ENCODE measurements at places on chromosomes 3 and 15.

- no peak for DNase-seq
Observed at GRCh38 chr15:75456710-75457109, 5.2 kb upstream of the SIN3A start.

DNA sequence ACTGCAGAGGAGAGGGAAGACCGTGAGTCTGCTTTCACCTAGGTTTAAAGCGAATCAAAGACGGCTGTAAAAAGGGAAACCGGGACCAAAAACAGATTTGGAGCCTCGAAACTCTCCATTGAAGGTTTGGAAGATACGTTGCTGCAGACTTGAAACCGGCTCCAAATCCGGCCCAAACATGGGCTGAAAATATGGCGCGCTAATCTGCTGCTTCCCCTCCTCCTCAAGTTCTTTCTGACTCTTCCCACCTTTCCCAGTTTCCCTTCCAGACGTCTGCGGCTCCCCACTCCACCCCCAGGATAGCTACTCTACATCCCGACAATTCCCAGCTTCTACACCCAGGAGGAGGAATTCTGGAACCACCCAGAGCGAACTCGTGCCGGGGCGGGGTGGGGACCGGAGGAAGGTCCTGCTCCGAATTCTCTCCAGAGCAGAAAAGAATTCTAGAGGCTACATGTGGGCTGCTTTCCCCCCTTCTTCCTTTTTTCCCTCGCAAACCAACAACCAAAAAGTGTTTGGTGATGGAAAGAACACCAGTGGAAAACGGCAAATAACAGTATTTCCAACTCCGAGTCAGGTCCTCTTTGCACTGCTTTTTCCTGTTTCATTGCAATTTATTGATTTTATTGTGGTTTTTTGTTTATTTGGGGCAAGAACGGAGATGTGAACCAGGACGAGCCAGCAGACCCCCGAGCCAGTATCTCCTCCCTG lies 8.5 kb downstream of the EOMES start:
- DNase-seq = peak; percentile 17

DNA sequence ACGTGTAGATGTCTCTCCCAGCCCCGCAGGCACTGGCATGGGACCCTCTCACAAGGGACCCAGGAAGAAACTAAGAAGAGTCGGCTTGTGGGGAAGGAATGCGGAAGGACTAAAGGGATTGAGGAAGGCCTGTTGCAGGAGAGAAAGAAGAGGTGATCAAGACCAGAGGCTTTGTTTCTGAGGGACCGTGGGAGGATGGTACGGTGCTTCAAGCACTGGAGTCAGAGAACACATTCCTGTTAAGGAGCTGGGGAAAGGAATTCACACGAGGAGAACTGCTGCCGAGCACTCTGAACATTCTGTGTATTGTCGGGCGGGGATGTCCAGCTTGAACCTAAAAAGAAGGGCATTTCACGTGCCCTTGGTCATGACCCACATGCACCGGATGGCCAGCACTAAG lies 91.4 kb downstream of the TAMM41 start:
- no peak for DNase-seq

- DNase-seq = peak; percentile 36
Observed at GRCh38 chr3:30347679-30348216, 258.7 kb upstream of the TGFBR2 start.

GRCh38 chr3:184255291-184256039 lies 5.9 kb downstream of the CAMK2N2 start:
- DNase-seq = no peak

- no peak for DNase-seq
Observed at GRCh38 chr3:158103887-158104327, 2.3 kb downstream of the SHOX2 start.

DNA sequence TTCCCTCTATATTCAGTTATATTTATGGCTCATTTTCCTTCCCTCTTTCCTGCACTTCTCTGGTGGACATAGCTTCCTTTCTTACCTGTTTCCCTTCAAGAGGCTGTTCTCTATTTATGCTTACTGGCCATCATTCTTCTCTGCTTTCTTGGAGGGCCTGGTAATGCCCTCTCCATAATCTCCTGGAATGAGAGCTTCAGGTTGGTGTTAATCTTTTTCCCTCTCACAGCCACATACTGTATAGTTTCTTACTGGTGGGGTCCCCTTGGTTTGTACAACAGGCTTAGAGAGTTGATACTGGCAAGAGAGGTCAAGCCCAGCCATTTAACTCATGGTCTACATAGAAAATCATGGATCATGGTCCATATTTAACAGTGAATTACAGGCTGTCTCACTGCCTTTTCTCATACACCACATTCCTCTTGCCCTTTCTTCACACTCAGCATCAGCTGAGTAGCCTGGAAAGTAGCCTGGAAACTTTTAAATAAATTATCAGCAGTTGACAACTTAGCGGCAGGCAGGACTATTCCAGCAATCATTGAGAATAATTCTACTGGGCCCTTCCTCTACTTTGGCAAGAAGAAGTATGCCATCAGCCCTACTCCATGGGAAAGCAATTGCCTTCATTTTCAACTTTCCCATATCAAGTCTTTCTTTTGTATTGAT lies 38.0 kb upstream of the DPH6 start:
- peak; percentile 30 for DNase-seq

DNA sequence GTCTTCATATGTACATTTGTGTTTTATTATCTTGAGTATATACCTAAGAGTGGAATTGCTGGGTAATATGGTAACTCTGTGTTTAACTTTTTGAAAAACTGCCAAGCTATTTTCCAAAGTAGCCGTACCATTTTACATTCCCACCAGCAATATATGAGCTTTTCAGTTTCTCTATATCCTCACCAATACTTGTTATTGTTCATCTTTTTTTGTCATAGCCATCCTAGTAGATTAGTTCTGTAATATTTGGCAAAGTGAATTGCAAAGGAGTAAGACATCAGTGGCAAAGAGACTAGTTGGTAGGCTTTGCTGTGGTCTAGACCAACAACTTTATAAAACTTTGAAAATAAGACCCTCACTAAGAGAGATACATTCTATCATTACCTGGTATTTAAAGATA lies 21.4 kb downstream of the OXSR1 start:
- no peak for DNase-seq

DNA sequence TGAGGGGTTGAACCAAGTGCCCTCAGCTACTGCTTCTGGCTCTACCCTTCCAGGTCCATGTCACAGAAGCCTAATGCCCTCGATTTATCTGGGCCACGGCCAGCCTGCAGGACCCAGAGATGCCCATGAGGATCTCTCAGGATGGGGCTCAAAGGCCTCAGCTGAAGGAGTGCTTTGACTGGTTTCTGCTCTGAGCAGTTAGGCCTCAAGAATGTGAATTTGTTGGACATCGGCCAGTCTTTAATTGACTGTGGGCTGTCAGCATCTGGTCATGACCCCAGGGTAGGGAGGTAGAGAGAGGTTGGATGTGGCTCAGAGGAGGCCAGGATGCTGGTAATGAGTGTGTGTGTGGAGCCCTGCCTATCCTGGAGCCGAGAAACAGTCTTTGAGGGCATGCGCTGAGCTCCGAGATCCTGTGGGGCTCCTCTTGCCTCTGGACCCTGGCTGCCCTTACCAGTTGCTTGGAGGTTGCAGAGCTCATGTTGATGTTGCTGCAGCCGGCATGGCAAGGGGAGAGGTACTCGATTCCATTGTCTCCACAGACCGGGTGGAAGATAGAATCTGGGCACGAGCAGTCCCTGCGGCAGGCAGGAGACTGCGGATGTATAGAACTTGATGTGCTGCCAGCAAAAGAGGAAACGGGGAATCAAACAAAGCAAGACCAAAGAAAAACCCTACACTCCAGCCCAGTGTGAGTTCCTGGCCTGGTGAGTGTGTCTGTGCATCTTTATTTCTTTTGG lies 49.1 kb upstream of the RAB6B start:
- DNase-seq = peak; percentile 46

GRCh38 chr3:14672588-14672987 lies 2.4 kb upstream of the C3orf20 start:
- DNase-seq = no peak

DNA sequence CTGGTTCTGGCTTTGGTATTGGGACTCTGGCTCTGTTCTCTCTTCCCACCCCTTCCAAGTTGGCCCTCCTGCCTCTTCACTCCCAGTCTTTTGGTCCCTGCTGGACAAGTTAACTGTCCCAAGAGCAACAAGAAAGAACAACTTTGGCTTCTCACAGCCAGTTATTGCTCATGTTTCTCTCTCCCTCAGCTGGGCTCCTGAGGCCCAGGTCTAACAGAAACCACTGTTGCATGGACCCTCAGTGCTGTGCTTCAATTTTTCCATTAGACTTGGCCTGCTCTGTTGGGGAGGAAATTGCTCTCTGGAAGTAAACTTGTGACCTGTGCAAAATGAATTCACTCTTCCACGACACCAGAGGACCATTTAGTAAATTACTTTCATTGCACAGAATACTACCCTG lies 64.5 kb downstream of the CHST2 start:
- DNase-seq = no peak

DNA sequence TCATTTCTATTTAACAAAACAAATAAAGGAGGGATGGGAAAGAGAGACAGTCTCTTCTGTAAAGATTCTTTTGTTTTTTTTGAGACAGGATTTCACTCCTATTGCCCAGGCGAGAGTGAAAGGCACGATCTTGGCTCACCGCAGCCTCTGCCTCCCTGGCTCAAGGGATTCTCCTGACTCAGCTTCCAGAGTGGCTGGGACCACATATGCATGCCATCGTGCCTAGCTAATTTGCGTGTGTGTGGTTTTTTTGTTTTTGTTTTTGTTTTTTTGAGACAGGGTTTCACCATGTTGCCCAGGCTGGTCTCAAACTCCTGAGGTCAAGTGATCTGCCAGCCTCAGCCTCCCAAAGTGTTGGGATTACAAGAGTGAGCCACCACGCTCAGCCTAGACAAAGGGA lies 23.3 kb downstream of the STAG1 start:
- DNase-seq = peak; percentile 96

GRCh38 chr3:118080889-118081288 lies 953.8 kb downstream of the IGSF11 start:
- no peak for DNase-seq

DNA sequence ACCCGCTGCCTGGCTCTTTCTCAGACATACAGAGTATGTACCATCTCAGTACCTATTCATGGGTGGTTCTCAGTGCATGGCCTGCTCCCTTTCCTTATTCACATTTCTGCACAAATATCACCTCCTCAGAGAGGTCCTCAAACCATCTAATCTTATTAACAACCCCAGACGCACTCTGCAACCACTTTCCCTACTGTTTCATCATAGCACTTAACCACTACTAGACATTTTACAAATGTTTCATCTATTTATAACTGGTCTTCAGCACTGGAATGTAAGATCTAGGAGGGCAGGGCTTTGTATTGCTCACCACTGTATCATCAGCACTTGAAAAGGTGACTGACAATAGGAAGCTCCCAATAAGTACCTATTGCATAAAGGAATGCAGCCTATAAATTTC lies 45.1 kb downstream of the TNIK start:
- peak; percentile 74 for DNase-seq

DNA sequence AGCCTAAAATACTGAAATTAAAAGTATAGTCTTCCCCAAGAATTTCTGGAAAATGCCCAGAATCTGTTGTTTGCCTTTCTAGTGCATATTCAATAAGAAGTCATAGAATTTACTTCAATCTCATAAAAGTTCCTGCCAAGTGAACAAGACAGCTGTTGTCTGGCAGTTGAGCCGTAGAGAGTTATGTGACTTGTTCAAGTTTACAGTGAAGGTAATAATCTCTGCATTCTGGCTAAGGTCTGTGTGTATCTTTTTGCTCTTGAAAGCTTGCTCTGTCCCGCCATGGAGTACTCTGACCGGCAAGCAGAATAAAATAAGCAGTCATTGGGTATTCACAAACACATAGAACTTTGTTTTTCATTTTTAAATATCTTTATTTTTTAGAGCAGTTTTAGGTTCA lies 77.8 kb downstream of the GHSR start:
- peak; percentile 13 for DNase-seq

DNA sequence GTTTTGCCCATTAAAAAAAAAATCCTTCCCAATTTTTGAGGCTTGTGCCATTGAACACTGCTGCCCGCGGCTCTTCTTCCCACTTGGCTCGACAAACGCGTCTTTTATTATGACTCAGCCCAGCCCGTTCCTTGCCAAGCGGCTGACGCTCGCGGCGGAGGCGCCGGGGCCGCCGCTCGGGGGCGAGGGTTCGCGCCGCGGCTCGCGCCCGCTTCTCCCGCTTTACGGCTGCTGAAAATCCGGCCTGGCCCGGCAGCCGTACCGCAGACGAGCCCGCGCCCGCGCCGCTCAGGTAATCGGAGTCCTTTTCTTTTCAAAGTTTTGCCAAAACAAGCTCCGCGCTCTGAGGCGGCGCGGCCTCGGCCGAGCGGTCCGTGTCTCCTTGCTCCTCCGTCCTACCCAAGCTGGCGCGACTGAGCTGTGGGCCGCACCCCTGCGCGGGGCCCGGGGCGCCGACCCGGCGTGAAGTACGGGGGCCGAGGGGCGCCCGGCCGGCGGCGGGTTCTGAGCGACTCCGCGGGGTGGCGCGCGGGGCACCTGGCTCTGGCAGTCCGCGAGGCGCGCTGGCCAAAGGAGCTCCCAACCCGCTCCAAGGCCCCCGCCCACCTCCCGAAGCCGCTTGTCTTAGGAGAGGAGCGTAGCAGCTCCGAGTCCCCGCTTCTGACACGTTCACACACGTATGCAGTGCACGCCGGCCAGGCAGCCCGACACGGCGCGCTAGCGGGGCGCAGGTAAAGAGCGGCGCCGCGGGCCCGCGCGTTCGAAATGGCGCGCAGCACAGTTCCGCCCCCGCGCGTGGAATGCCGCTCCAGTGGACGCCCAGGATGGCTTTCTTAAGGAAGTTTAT lies 418.2 kb upstream of the NAALADL2 start:
- peak; percentile 94 for DNase-seq

GRCh38 chr3:55540579-55540978 lies 53.5 kb upstream of the WNT5A start:
- DNase-seq = no peak

- no peak for DNase-seq
Observed at GRCh38 chr15:46918462-46919140, 798.7 kb upstream of the SEMA6D start.

DNA sequence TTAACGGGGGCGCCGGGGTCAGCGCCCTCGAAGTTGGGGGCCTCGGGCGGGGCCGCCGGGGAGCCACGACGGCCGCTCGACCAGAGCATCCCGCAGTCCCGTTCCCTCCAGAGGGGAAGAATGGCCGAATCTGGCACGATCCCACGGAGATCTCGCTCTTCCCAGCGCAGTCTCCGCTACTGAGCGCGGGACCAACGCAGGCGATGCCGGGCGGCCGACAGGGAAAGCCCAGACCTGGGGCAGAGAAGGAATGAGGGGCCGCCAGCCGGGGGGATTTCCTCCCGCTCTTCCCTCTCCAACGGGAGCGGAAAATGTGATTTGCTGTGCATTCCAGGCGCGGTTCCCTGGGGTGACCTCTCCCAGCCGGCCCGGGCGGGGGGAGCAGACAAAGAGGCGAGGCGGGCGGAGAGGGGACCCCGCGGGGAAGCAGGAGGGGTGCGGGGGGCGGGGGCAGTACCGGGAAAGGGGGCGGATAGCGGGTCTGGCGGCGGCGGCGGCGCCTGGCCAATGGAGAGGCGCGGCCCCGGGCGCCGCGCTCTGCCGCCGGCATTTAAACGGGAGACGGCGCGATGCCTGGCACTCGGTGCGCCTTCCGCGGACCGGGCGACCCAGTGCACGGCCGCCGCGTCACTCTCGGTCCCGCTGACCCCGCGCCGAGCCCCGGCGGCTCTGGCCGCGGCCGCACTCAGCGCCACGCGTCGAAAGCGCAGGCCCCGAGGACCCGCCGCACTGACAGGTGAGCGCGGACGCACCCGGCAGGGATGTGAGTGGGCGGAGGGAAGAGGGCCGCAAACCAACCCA lies at the start of gene GREM1:
TSS of gene GREM1 (plus strand) at position 579 of the 801 bp plus-strand sequence. CDS start 12,687 bp downstream, outside the sequence.
- DNase-seq = peak; percentile 70

- DNase-seq = no peak
Observed at GRCh38 chr15:97867870-97868269, 92.6 kb upstream of the ARRDC4 start.

Measured in myocyte (in vitro differentiated cells).